ENCODE measurements at places on chromosomes 5 and 9.

GRCh38 chr5:108081707-108082106, 300.2 kb downstream of the FBXL17 start:
- DNase-seq: no peak

GRCh38 chr9:80076162-80076561, 504.4 kb downstream of the TLE4 start:
- no peak for DNase-seq

DNA sequence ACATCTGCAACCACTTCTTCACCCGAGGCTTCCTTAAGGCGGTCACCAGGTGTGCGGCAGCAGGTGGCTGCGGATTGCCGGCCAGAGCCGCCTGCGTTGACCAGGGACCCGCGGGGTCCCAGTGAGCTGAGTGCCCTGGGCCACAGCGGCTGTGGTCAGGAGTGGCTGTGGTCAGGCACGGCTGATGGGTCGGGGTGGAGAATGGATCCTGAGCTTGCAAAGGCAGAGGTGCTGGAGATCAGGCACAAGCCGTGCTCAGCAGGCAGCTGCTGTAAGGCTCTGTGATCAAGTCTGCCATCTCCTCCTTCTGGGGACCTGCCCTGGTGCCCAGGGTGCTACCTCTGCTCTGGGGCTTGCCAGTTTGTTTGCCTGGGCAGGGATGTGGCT, 2.1 kb downstream of the UAP1L1 start:
- DNase-seq: no peak

- DNase-seq: no peak
Measured at GRCh38 chr5:32572778-32573480, 12.4 kb upstream of the SUB1 start.

DNA sequence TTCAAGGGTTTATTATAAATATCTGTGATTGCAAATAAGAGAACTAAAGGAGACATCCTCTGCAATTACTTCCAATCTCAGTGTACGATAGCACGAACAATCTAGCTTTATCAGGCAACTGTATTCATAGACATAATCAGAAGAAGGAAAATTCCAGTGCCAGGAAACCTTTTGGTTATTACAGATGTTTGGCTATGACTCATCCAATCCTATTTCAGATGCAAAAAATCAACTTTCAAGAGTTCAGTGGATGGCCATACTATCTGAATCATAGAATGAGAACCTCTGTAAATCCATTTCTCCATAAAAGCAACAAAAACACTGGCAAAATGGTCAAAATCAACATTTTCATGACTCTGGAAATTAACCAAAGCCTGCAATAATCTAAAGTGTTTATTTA, 37.9 kb downstream of the GAS1 start:
- DNase-seq: no peak

DNA sequence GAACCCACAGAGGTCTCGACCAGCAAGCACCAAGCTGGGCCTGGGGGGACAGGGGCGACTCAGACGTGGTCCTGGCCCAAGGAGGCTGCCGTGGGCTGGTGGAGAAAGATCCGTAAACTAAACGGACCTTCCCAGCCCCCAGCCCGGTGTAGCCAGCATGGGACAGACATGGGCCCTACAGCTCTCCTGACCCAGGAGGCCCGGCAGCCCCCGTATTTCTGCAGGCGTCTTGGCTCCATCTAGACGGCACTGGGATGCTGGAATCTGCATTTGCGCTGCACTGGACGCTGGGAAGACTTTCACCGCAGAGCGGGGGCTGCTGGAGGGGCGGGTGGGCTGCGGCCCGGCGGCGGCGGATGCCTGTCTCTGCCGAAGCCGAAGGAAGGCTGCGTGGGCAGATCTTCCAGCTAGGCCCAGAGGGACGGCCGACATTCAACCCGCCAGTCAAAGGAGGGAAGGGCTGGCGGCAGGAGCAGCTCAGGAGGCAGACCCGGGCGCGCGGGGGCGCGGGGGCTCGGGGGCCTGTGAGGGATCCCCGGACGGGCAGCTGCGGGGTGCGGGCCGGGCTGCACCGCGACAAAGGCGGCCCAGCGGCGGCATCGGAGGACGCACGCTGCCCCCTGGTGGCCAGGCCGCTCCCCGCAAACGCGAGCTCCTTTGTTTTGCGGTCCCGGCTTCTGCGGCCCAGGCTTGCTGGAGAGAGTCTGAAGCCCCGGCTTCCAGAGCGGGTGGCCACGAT, 266.2 kb downstream of the NSG2 start:
- DNase-seq: peak; percentile 62

- DNase-seq: peak; percentile 38
Measured at GRCh38 chr9:133351908-133352634, 4.1 kb downstream of the RPL7A start.

- peak; percentile 44 for DNase-seq
Measured at GRCh38 chr5:64595031-64595855, 89.4 kb downstream of the RGS7BP start.

DNA sequence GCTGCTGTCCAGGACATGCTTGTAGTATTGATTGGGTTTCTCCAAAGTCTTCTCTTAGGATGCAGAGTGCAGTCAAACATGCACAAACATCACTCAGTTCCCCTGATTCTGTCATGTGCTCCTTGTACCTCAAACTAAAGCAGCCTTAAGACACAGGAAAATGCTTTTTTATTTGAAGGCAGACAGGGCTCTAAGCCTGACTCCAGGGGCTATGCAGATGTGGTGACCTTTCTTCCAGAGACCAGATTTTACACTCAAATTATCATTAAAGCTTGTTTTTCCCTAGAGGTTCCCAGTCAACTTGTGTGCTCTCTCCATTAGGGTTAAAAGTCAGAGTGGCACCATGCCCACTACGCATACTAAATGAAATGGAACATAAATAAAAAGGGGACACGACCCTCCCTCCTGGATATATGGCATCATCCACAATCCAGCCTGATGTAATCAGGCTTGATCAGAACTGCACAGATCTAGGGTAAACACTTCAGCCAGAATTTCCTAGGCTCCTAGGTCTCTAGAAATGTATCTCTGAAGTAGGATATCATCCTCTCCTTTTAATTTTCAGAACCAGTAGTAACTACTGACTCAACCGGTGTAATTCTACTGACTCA, 771.1 kb downstream of the NR2F1-AS1 start:
- DNase-seq: no peak

GRCh38 chr9:85859765-85860164, 81.2 kb upstream of the NAA35 start:
- DNase-seq: no peak

- DNase-seq: peak; percentile 11
Measured at GRCh38 chr5:28862860-28863196, 1824.4 kb upstream of the CDH9 start.

- DNase-seq: no peak
Measured at GRCh38 chr5:132138260-132138659, 64.7 kb downstream of the CSF2 start.

- no peak for DNase-seq
Measured at GRCh38 chr9:94533155-94533554, 21.7 kb upstream of the PCAT7 start.

DNA sequence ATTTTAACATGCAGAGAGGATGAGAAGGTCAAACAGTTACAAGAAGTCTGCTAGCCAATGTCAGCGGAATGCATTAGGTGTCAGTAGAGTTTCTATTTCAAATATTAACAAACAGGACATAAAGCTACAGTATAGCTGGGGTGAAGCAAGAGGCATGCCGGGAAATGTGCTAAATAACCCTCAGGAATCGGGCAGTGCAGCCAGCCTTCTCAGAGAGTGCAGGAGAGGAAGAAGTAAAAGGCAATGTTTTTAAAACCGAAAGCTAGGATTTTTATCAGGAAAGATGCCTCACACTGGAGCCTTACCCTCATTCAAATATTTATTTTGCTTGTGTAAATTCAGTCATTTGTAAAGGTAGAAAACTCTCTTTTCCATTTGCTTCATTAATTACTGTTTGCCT, 59.1 kb upstream of the SH3GL2 start:
- peak; percentile 16 for DNase-seq

GRCh38 chr9:132046456-132046855, 33.2 kb downstream of the MED27 start:
- no peak for DNase-seq

- DNase-seq: no peak
Measured at GRCh38 chr9:37426846-37427245, 4.3 kb downstream of the GRHPR start.

- DNase-seq: no peak
Measured at GRCh38 chr5:143676802-143677201, 135.2 kb upstream of the HMHB1 start.

DNA sequence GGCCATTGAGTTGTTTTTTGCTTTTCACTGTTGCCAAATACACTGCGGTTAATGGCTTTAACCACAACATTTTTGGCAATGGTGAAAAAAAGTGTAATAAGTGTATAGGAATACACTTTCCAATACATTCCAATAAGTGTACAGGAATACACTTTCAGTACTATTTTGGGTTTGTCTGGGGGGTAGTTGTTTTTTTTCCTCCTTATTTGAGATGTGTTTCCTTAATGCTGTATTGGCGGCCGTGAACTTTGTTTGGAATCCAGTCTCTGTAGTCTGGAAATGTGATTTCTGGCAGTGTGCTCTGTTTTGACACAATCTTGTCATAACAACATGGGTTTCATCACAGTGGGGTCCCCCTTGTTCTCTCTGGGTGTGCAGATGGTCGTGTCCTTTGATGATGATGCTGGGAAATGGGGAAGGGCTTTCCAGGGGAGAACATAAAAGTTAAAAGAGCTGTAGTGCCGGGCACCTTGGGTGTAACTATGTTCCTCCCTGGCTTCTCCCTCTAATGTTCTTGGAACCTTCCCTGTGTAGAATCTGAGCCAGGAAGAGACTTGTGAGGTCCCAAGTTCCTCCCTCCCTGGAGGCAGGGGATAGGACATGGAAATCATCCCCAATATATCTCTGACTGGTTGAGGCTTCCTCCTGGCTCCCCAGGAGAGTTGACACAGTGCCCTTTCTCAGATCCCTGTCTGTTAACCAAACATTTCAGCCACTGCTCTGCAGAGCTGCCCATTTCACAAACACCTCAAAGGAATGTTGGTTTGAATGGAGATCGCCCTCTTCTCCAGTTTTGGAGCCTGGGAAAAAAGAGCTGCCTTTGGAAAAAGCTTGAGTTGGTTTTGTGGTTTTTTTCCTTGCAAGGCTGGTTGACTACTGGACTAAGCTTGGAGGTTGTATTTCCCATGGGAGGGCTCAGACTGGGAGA, 44.8 kb downstream of the RCL1 start:
- no peak for DNase-seq

GRCh38 chr5:72556351-72557166, 49.3 kb upstream of the ZNF366 start:
- peak; percentile 27 for DNase-seq

DNA sequence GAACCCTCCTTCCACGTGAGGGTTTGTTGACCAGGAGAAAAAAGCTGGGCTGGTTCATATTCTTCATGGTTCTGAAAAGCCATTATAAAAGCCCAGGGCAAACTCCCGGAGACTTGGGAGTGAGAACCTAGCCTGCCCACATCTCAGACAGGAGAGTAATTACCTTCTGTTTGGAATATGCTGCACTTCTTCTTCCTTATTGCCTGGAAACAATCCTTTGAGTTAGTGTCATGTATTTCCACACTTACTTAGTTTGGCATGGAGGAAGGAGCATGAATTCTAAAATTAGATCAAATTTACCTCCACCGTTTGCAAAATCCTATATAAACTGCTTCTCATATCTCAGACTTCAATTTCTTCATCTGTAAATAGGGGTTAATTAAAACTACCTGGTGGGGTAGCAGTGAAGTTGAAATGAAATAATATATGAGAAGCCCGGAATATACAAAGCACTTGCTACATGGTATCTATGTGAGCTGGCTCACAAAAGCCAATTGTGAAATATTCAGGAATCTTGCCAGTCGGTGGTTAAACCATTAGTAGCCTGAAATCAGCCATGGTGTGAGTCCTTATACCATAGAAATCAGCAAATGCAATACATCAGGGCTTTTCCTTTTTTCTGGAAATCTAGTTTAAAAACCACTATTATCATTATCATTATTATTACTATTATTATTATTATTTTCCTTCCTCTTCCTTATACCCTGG, 140.0 kb upstream of the RAD23B start:
- DNase-seq: no peak

- DNase-seq: no peak
Measured at GRCh38 chr5:39526914-39527477, 102.2 kb upstream of the DAB2 start.

GRCh38 chr9:16485575-16486321, 384.7 kb downstream of the BNC2 start:
- DNase-seq: no peak

GRCh38 chr5:138449501-138450239, 10.8 kb downstream of the REEP2 start:
- DNase-seq: peak; percentile 83

DNA sequence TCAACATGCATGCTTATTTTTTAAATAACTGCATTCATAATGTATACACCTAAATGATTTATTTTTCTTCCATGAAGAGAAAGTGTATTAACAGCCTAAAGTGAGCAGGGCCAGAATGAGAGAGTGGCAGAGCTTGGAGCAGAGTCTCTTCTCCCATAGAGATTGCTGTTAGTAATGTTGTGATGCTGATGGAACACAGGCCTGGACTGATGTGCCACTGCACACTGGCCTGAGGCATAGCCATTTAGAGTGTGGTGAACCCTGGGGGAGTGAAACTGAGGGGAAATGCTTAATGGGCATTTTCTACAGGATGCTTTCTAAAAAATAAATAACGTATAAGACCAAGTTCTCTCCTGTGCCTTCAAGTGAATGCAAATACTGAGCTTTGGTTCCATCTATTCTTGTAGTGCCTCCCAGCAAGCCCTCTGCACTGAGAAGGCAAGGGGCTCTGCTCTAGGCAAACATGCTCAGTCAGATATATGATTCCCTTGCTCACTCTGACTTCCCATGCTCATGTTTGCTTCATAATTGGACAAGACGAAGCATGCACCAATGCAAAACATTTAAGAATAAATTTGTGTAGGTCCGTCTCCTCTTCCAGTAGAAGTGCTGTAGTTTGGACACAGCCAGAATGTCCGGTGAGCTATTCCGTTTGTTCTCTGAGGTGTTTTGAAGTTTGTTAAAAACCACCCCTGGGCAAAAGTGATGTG, 185.7 kb downstream of the PBX3 start:
- DNase-seq: no peak

DNA sequence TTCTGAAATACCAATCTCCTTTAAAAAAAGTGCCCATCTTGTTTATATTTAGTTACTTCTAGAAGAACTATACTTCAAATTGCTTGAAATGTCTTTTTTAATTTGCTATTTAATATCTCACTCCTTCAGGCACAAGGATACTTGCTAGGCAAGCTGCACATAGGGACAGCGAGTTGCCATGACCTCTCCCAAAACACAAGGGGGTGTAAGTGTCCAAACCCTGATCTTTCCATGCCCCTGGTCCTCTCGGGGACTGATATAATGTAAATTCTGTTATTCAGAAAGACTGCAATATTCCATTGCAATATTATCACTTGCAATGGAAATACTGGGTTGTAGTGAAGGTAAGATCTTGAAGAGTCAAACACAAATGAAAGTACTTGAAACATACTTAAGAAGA, 480.4 kb downstream of the CETN3 start:
- no peak for DNase-seq

GRCh38 chr5:151405334-151406160, 41.9 kb upstream of the SLC36A1 start:
- DNase-seq: no peak

GRCh38 chr5:60503771-60504170, 196.2 kb downstream of the DEPDC1B start:
- no peak for DNase-seq

Data from COR-L47 (cell line).